ENCODE measurements at places on chromosomes 5 and 9.

DNA sequence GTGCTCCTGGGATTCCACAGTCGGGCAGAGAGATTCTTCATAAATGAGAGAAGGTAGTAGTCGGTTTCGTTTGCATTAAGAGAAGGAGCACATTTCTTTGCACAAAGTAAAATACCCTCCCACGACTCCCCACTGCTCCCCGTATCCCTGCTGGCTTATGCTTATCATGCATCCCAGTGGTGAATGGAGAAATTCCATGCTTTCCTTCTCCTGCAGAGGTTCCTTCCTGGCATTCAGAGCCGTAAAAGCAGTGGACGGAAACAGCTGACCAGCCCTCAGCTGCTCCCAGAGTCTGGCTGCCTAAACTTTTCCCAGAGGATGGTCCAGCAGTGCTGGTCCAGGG lies 93.1 kb downstream of the C9orf152 start:
- DNase-seq = no peak

DNA sequence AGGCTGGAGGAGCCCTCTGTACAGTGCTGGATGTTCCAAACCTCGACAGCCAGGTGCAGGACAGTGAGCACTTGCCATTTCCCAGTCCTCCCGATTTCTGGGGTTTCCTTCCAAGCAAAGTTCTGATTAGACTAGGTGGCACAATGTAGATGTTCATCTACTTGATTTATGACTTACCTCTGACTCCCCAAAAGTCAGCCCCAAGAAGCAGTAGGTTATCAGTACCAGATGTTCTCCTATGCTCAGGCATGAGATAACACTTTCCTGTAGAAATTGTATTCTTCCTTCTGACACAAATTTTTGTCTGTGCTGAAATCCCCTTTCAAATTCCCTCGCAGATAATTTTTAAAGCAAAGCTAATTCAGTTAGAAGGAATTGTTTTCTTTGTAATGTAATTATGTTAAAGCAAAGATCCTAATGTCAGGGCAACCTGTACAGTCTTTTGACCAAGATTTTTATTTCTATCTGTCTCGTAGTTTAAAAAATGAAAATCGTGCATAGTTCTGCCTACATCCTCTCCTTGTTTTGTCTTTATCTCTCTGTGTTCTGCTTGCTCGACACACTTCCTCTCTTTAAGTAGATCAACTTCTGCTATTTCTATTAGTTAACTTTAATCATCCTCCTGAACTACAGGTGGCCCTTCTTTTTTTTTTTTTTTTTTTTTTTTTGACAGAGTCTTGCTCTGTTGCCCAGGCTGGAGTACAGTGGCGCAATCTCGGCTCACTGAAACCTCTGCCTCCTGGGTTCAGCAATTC lies 102.4 kb upstream of the PJA2 start:
- no peak for DNase-seq

DNA sequence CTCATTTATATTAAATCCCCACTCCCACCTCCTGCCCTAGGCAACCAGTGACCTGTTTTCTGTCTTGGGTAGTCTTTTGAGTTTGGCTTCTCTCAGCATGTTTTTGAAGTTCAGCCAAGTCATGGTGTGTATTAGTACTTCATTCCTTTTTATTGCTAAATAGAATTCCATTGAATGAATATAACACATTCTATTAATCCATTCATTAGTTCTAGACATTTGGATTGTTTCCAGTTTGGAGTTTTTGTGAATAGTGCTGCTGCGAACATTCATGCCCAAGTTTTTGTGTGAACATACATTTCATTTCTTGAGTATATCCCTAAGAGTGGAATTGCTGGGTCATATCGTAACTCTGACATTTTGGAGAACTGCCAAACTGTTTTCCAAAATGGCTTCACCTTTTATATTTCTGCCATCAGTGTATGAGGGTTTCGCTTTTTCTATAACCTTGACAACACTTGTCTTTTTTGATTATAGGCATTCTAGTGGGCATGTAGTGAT lies 2.7 kb downstream of the ZNF346 start:
- no peak for DNase-seq

GRCh38 chr5:115649541-115649940 lies 23.7 kb upstream of the TMED7 start:
- DNase-seq = no peak

- no peak for DNase-seq
Measured at GRCh38 chr9:107647611-107648010, 158.0 kb upstream of the KLF4 start.

GRCh38 chr5:72463449-72464052 lies 43.7 kb downstream of the ZNF366 start:
- no peak for DNase-seq

DNA sequence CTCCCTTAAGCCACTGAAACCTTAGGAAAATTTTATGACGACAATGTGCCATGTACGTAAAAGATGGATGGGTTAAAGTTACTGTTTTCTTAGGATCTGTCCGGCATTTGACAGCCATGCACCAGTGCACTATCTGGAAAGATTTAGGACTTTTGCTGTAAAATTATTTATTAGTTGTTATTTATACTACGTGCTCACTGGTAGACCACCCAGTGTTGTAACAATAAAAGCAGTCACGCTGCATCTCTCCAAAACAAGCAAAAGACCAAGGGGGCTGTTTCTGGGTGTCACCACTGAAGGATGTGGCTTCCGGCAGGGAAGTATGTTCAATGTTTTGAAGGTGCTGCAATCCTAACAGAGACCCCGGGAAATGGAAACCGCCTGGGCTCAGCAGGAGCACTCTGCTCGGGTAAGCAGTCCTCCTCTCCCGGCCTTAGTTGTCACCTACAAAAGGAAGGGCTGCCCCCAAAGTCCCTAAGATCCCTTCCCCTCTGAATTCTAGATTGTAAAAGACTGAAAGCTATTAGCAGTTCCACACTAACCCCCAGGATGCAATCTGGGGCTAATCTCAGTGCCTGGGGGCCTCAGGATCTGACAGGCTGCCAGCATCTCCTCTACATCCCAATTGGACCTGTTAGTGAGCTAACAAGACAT lies 38.6 kb downstream of the SAXO1 start:
- no peak for DNase-seq

- DNase-seq = no peak
Measured at GRCh38 chr5:82019342-82020138, 47.7 kb downstream of the ATG10 start.

GRCh38 chr9:112755675-112756074 lies 5.1 kb downstream of the SNX30 start:
- DNase-seq = no peak

DNA sequence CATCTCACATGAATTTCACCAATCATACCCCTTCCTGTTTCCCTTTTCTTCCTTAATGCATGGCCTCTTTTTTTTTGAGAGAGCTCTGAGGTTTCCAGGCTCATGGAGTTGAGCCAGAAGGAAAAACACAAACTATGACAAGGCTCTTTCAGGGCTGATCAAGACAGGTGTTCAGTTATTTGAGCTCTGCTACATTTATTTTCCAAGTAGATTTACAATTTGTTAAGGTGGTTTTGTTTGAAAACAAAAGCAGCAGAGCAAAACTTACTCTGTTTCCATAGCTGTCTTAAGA lies 62.4 kb upstream of the IL7R start:
- no peak for DNase-seq

DNA sequence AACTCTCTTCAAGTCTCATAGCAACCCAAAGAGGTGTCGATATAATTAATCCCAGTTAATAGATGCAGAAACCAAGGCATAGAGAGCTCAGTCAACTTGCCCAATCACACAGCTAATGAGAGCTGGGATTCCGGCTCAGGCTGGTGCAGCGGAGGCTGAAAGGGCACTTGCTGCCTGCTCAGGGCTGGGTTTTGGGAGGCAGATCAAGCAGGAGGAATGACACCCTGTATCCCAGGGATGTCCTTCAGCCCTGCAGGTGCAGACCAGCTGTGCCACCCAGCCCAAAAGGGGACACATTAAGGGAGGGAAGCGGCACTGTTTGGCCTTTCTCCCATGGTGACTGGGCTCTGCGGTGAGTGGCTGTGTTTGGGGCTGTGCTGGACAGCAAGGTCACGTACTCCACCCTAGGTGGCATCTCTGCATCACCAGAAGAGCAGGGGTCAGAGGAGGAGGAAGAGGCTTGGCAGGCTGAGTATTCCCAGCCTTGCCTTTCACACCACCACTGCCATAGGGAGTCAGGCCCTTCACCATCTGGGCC lies 124.1 kb downstream of the MVB12B start:
- DNase-seq = no peak

DNA sequence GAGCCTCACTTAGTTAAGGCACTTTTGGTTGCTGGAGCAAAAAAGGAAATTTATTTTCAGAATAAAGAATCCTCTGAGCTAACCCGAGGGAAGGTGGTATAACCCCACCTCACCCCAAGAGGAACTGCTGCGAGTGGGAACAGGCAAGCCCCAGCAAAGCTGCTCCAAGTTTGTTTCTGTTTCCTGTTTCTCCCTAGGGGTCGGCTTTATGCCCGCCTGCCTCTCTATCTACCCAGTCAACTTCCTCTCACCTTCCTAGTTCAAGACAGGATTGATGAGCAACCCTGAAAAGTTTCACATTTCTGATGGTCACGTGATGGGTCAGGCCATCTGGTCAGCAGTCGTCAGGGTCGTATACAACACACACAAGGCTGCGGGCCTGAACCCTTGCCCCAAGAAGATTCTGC lies 31.1 kb downstream of the TRIO start:
- no peak for DNase-seq

- no peak for DNase-seq
Measured at GRCh38 chr5:59008816-59009473, 426.1 kb downstream of the RAB3C start.

Measured in effector memory CD4-positive, alpha-beta T cell (primary cell).